Right renal cortex interstitium (tissue), 3 donors: ENCODE measurements at places on chromosomes 2 and 18. TPM values are rescaled to one million over a fixed set of nuclear protein-coding genes. Genes with fewer than 3 reads are reported as not detected.

DNA sequence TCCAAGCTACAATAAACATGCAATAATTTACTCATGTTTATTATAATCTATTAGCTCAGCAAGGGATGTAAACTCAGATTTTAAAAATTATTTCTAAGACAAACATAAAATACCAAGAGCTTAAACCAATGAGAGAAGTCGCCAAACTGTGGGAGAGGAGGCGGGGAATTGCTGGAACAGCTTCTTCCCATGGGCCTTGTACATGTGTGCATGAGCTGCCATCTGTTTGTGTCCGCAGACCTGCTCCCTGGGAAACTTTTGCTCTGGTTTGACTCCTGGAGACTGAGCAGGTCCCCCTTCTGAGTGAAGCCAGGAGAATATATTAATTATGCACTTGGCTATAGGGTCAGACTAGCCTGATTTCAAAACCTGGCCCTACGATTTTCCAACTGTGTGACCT lies 655.9 kb upstream of the SOX11 start:
- no peak for DNase-seq

DNA sequence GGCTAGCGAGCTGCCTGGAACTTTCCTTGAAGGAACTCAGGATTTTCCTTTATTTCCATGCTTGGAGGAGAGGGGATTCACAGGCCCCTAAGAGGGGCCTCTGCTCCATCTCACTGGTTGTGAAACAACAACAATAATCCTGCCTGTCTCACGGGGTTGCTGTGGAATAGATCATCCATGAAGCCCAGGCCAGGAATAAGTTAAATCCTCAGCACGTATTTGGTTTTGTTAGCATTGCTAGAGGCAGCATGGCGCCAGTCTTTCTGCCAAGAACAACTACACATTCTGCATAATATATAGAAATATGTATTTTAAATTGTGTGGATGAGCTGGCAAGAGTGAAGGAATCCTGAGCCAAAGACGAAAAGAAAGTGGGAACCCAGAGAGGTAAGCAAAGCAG lies 80.8 kb upstream of the L3MBTL4 start:
- no peak for DNase-seq

GRCh38 chr2:217801115-217801531 lies 201.7 kb downstream of the TNS1 start:
- no peak for DNase-seq

GRCh38 chr2:106053116-106053515 lies 141.0 kb downstream of the UXS1 start:
- no peak for DNase-seq

GRCh38 chr2:27811768-27812167 lies 40.2 kb downstream of the MRPL33 start:
- no peak for DNase-seq

GRCh38 chr2:223306371-223306770 lies 254.4 kb downstream of the KCNE4 start:
- DNase-seq, result no peak

GRCh38 chr2:217413193-217413592 lies 553.3 kb upstream of the TNP1 start:
- no peak for DNase-seq

DNA sequence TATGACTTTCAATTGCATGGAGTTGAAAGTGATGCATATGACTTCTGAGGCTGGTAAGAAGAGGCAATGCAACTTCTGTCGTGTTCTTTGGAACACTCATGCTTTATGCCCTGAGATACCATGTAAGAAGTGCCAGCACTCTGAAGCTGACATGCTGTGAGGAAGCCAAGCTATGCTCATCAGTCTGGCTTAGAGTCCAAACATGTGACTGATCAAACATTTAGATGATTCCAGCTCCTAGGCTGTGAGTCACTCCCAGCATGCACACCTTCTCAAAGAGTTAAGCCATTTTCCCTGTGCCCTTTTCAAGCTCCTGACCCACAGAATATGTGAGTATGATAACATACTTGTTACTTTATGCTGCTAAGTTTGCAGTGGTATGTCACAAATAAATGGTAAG lies 15.8 kb upstream of the VRK2 start:
- no peak for DNase-seq

DNA sequence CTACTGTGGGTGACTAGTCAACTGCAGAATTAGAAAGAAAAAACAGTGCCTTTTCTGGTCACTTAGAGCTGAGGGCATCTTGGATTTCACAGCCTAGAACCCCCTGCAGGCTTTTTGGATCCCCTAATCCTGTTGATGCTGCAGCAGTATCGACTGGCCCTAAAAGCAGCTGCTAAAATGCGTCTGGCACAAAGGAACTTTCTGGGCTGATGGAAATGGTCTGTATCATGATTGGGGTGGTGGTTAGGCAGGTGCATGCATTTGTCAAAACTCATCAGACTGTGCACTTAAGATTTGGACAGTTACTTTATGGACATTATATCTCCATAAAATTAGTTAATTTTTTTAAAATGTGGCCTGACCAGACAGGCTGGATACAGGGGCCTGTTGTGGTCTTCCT lies 149.8 kb downstream of the KLHL29 start:
- DNase-seq, result no peak

GRCh38 chr2:28982381-28982950 lies 1.4 kb downstream of the TOGARAM2 start:
- no peak for DNase-seq

GRCh38 chr2:217835931-217836891 lies 166.6 kb downstream of the TNS1 start:
- no peak for DNase-seq

GRCh38 chr2:66301022-66301766 lies 133.7 kb upstream of the MEIS1 start:
- DNase-seq, result no peak

DNA sequence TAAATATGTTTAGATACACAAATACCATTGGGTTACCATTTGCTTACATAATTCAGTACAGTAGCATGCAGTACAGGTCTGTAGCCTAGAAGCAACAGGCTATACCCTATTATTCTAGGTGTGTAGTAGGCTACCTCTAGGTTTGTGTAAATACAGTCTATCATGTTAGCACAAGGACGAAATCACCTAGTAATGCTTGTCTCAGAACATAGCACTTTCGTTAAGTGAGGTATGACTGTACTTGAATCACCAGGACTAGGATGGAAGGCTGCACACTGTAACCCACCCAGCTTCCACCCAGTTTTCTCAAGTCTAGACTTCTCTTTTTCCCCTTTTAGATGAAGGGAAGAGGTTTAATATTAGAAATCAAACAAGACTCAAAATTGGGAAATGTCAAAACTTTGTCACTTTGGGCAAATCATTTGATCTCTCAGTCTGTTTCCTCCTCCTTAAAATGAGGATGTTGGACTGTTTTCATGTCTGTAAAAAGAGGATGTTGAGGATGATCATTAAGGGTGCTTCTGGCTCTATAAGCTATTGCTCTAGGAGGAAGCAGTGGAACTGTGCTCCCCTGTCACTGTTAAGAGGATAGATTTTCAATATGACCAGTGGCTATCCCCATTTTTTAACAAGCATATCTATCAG lies 3.7 kb upstream of the SOCS6 start:
- DNase-seq, result no peak

DNA sequence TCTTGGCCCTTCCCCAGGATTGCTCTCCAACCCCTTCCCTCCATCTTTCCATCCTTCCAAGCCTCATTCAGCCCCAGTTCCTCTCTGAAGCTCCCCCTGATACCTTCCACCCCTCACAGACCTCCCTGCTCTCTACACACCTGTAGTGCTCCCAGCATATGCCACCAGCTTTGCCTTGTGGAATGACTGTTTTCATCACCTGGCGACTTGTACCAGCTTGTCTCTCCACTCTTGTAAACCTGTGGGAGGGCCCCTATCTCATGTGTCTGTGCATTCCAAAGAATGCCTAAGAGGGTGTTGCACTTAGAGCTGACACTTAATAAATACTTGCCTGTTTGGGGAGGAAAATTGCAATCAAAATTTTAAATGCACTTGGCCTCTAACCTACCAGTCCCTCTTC lies 198.7 kb downstream of the BCL11A start:
- DNase-seq, result no peak

DNA sequence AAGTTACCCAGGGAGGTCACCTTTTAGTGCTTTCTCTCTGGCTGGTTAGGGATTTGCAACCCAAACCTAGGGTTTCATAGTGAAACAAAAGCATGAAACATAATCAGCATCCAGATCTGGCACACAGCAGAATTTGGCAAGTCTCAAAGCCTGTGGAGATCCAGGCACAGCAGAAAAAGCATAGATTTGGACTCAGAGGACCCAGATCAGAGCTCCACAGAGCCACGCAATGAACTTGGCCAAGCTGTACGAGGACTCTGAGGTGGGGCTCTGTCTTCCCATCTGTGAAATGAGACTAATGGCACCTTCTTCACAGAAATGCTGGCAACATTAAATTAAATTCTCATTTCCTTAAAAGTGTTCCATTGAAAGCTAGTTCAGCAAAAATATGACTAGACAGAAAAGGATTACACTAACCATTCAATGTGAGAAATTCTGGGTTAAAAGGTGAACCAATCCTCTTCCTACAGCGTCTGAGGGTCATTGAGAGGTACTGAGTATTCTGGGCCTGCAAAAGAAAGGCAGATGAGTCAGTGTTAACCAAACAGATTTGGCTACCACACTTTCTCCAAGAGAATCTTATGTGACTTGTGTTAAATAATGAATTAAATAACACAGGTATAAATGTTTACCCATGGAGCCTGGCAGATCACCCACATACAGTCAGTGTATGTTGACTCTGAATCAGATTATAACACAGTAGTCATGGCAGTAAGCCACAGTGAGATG lies 266.3 kb downstream of the MREG start:
- DNase-seq, result no peak

- DNase-seq, result no peak
Observed at GRCh38 chr2:61367177-61367576, 103.7 kb downstream of the USP34 start.

DNA sequence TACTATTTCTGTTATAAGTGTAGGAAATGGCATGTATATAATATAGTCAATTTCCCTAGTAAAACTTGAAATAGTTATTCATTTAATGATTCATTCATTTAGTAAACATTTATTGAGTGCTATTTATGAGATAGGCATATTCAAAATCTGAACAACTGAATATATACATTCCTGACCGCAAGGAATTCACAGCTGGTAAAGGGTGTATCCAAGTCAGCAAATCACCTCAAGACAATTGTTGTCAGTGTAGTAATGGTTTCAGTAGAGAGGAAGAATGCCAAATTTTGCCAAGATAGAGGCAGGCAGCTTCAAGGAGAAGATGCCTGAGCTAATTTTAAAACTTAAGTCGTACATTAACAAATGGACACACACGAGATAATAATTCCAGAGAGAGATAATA lies 89.8 kb upstream of the CHST9 start:
- no peak for DNase-seq

- DNase-seq, result no peak
Observed at GRCh38 chr2:186868344-186868743, 19.4 kb upstream of the ZSWIM2 start.

GRCh38 chr2:53183581-53183980 lies 584.0 kb upstream of the CHAC2 start:
- no peak for DNase-seq

- no peak for DNase-seq
Observed at GRCh38 chr2:1937066-1937465, 192.8 kb upstream of the PXDN start.

DNA sequence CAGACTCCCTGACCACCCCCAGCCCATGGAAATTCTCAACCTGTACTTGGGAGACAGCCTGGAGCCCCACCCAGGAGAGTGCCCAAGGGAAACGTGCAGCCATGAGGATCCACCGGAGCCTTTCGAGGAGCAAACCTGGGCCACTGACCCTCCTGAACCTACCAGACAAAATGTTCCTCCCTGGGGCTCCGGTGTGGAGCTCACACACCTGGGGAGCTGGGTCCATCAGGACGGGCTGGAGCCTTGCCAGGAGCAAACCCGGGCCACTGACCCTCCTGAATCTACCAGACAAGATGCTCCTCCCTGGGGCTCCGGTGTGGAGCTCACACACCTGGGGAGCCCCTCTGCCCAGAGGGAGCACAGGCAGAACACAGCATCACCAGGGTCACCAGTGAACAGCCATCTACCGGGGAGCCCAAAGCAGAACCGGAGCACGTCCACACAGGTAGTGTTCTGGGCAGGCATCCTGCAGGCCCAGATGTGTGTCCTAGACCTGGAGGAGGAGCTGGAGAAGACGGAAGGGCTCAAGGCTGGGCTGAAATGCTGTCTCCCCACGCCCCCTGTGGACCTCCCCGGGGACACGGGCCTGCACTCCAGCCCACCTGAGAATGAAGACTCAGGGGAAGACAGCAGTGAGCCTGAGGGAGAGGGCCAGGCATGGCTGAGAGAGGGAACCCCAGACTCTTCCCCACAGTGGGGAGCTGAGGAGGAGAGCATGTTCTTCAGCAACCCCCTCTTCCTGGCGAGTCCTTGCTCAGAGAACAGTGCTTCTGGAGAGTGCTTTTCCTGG lies 8.9 kb downstream of the PSD4 start:
- DNase-seq, result no peak

GRCh38 chr18:41263956-41264355 lies 691.1 kb upstream of the PIK3C3 start:
- no peak for DNase-seq

- no peak for DNase-seq
Observed at GRCh38 chr2:27903649-27904404, 13.3 kb downstream of the BABAM2 start.

DNA sequence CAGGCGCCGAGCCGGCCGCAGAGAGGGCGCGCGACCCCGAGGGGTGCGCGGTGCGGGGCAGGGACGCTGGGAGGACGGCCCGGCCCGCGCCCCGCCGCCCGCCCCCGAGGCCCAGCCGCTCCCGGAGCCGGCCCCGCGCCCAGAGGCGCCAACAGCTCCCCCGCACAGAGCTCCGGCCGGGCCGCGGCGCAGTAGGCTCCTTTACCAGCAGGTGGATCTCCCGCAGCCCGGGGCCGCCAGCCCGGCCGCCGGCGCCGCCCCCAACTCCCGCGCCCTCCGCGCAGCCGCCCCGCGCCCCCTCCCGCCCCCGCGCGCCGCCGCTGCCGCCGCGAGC lies 258 bp downstream of the MGAT4A start:
- no peak for DNase-seq

- no peak for DNase-seq
Observed at GRCh38 chr2:101818531-101819451, 121.3 kb downstream of the MAP4K4 start.

- DNase-seq, result no peak
Observed at GRCh38 chr2:232878855-232879617, 9.0 kb downstream of the SNORC start.

- DNase-seq, result no peak
Observed at GRCh38 chr2:46669016-46669415, 189.7 kb downstream of the TMEM247 start.

CCL20 gene
- 0.62 TPM for polyA plus RNA-seq

COL6A3 gene
- polyA plus RNA-seq, result 239 TPM

IL18RAP gene
- polyA plus RNA-seq, result 0.29 TPM

ZNF236 gene
- 9.6 TPM for polyA plus RNA-seq

DSG4 gene
- polyA plus RNA-seq, result not detected

CXCR1 gene
- not detected for polyA plus RNA-seq
